ENCODE measurements at places on chromosomes 1 and 21. TPM values are rescaled to one million over a fixed set of nuclear protein-coding genes. Genes with fewer than 3 reads are reported as not detected.
A peak's percentile ranks its signal among the peaks of the same experiment; 100 is the strongest.

DNA sequence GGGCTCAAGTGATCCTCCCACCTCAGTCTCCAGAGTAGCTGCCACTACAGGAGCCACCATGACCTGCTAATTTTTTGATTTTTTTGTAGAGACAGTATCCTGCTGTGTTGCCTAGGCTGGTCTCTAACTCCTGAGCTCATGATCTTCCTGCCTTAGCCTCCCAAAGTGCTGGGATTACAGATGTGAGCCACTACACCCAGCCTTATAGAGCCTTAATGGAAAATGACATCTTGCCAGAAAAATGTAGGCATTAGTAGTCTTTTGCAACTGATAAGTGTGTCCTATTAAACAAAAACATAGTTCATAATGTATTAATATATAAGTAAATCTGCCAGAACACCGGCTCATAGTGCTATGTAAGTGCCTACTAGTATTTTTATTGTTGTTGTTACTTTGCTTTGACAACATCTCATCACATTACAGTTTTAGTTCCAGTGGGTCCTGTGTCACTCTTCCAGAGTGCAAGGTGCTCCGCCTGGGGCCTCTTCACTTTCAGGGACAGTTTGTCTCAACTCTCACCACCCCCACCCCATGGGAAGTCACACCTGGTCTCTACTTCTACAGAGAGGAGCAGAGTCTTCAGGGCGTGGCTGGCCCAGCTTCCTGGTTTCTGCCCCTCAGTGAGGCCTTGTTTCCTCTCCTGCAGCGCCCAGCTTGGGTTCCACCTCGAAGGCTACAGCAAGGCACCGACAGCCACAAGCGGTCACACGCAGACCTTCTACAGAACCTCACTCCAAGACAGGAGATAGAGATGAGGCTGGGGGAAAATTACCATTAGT is 30.1 kb downstream of the RHOU start:
- no peak for DNase-seq

GBP5 gene
- 0.79 TPM for total RNA-seq

- no peak for DNase-seq
These were observed 737 bp downstream of the C1orf162 start for GRCh38 chr1:111474521-111474920.

DNA sequence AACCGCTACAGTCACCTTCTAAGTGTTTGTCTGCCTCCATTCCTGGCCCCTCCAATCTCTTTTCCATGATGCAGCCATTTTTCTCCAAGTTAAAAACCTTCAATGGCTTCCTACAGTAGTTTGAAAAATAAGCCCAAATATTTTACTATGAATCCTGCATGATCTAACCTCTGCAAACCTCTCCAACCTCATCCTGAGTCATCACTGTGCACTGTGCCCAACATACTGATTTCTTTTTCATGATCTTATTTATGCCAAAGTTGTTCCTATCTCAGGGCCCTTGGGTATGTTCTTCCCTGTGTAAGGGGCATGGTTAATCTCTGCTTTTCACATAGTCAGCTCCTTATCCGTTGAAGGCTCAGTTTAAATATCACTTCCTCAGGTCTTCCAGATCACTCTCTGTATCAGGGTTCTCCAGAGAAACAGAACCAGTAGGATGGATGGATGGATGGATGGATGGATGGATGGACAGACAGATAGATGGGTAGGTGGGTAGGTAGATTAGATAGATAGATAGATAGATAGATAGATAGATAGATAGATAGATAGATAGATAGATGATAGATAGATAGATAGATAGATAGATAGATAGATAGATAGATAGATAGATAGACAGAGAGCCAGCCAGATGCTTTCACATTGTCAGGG is 18.1 kb upstream of the PTPN14 start:
- peak; percentile 67 for DNase-seq

GRCh38 chr1:212607206-212607912 is 1.2 kb upstream of the ATF3 start:
- DNase-seq: no peak

DNA sequence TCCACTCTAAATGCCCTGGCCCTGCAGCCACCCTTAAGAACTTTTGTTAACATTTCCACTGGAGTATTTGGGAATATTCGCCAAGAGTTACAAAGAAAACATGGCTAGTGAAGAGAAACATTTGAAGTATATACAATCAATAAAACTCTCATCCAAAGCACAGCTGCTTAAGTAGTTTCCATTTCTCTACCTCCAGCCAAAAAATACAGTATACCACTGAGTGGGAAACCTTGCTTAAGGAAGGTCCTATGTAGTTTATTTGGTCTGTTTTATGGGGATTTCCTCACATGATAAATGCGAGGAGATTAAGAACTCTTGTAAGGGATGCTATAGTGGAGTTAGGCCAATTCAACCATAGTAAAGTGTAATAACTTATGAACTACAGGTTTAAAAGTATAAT is 382.5 kb downstream of the NEGR1 start:
- no peak for DNase-seq

GBP7 gene
- not detected for total RNA-seq

DNA sequence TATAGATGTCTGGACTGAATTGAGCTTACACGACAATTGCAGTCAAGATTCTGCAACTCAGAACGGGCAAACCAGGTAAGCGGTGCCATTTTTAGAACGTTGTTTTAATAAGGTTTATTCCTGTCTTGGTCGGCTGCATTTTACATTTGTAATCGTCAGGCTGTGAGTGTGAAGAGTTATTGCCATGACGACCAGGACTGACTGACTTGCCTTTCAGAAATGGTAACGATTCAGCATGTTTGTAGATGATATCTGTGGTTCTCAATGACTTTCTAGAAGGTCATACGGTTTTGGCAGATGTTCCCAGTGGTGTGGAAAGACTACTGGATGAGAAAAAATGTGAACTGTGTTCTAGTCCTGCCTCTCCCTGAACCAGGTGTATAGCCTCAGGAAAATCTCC is 271.3 kb upstream of the B3GALT2 start:
- peak; percentile 25 for DNase-seq

GRCh38 chr1:21553116-21553926 is 44.1 kb downstream of the ALPL start:
- peak; percentile 87 for DNase-seq

GRCh38 chr1:165312591-165312990 is 43.9 kb downstream of the LMX1A start:
- no peak for DNase-seq

DNA sequence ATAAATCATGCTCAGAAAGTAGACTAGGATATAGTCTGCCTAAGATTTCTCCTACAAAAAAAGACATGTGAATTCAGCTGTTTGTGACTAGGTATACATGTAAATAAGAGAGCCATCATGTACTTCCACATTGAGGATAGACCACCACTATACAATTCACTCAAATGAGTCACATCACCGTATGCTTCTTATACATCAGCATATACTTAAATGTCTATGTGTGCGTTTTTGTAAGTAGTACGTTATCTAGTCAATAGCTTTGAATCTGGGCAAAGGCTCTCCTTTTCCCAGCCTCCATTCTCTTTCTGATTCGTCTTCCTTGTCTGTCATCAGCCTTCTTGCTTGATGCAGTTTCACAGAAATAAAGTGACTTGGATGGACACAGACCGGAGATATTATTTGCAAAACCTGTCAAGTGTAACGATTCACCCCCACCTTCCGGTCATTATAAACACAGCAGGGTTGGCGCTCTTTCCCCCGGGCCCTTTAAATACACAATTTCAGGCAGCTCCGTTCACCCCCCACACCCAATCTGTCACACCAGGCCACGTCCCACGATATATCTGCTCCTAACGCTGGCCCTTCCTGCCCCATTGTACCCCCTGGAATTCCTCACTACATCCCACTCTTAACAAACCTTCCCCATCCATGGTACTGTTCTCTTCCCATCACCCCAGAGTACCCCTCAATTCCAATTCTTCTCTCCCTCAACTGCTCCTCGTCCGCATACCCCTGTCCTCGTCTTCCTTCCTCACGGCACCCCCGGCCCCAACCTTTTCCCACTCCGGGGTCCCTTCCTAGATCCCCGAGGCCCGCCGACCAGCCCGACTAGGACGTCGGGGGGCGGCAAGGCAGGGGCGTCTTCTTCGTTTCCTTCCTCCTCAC is 636 bp downstream of the VAMP4 start:
- DNase-seq: peak; percentile 9

SH3BGR gene
- 8.1 TPM for total RNA-seq

RLF gene
- 15.4 TPM for total RNA-seq

GRCh38 chr1:97674517-97674916 is 246.3 kb downstream of the DPYD start:
- no peak for DNase-seq

DNA sequence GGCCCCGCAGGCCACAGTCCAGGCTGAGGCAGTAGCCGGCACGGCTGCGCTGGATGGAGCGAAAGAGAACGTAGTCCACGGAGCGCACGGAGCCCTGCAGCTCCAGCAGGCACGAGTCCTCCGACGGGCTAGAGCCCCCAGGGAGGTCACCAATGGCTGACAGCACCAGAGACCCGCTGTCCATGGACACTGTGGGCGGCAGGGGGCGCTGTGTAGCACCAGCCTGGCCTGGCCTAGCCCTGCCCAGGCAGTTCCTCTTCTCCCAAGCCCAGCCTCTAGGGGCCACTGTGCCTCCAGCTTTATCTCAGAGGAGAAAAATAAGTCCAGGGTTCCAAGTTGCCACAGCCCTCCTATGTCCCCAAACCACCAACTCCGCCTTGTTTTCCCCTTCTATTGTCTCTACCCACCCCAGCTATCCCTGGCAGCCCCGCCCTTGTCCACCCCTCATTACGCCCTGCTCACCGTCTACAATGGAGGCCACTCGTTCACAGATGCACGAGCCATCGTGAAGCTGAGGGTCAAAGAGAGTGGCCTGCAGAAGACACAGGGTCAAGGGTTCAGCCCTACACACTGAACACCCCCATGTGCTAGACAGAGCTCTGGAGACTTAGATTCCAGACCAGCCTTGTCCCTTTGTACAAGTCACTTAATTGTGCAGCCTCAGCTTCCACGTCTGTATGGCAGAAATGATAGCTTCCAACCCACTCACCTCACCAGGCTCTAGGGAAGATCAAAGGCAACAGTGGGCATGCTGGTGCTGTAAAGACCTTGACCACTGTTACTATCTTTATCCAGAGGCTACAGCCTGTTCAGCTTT is 4.4 kb downstream of the ENTREP3 start:
- peak; percentile 61 for DNase-seq

NTMT2 gene
- 0.43 TPM for total RNA-seq

- no peak for DNase-seq
These were observed 345 bp downstream of the FTCD start for GRCh38 chr21:46154955-46155513.

GRCh38 chr1:207495801-207496792 is at the start of gene CR1:
CR1 (plus strand) TSS chr1:207496157; CDS start chr1:207496268, 111 bp downstream.
- peak; percentile 3 for DNase-seq

DNA sequence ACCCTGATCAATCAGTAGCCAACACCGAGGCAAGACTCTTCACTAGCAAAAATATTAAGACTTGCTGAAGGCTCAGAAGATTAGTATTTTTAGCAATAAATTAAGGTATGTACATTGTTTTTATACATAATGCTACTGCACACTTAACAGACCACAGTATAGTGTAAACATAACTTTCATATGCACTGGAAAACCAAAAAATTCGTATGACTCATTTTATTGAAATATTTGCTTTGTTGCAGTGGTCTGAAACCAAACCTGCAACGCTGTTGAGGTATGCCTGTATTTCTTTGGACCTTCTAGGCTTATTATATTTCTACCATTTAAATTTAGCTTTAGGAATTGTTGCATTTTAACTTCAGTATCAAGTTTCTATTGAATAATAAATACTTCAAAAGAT is 65.8 kb upstream of the BCL9 start:
- DNase-seq: peak; percentile 7

WDR64 gene
- total RNA-seq: not detected

GRCh38 chr1:27542463-27543273 is 52.7 kb upstream of the WASF2 start:
- peak; percentile 74 for DNase-seq

GRCh38 chr1:68327414-68327813 is 95.1 kb upstream of the WLS start:
- no peak for DNase-seq

- DNase-seq: no peak
These were observed 513.6 kb downstream of the USP25 start for GRCh38 chr21:16243396-16243795.

- DNase-seq: no peak
These were observed 6.1 kb downstream of the STRIP1 start for GRCh38 chr1:110040548-110040947.

GRCh38 chr1:210302501-210302900 is 26.2 kb upstream of the HHAT start:
- DNase-seq: no peak

Measured in astrocyte (in vitro differentiated cells and primary cell).